AG08395 (cell line): ENCODE measurements at places on chromosomes 2 and 18.

GRCh38 chr2:106057206-106057605, 136.9 kb downstream of the UXS1 start:
- no peak for DNase-seq

DNA sequence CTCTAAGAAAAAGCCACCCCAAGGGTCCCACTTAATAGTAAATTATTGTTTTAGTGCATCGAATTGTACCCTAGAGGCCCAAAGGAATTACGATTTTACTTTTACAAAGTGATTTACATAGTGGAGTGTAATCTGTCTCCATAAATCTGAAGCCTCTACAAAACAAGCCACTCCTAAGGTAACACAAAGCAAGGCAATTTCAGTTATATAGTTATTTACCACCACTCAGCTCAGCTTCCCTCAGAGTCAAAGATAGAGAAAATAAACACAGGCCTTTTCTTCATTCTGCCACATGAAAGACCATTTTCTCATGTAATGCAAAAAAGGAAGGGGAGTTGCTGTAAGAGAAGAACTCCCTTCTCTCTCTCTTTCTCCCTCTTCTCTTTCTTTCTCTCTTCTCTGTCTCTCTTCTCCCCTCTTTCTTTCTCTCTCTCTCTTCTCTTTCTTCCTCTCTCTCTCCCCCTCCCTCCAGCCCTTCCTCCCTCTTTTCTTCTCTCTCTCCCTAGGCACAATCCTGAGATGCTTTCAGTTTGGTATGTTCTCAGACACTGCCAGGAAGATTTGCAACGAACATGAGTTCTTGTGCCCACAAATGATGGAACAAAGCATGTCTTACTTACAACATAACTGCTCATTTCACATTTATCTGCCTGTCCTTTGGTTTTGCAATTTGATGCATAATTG, 264.5 kb downstream of the BCL2 start:
- no peak for DNase-seq

- DNase-seq: no peak
These were observed 17.0 kb downstream of the HNRNPA3 start for GRCh38 chr2:177229442-177230242.

- peak; percentile 84 for DNase-seq
These were observed 48.2 kb downstream of the HAUS1 start for GRCh38 chr18:46152436-46152807.

- DNase-seq: no peak
These were observed 878.3 kb upstream of the ID2 start for GRCh38 chr2:7803515-7803914.
